ENCODE measurements at places on chromosomes 4 and X. TPM values are rescaled to one million over a fixed set of nuclear protein-coding genes. Genes with fewer than 3 reads are reported as not detected.
A peak's percentile ranks its signal among the peaks of the same experiment; 100 is the strongest.

DNA sequence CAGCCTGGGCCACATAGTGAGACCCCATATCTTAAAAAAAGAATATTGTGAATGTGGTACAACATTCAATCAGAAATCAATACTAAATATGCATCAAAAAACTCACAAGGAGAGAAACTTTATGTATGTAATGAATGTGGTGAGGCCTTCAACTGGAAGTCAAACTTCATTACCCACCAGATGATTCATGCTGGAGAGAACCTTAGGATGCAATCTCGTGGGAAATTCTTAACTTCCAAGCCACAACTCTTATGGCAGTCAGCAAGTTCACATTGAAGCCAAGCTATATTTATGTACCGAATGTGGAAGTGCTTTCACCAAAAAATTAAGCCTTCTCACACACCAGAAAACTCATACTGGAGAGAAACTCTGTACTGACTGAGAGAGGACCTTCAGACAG, 84.5 kb upstream of the UXT start:
- H3K27ac ChIP-seq: no peak overlapping the region
- H3K36me3 ChIP-seq: no peaks in the 10 kb centered on the region

- H3K36me3 ChIP-seq: no peaks in the 10 kb centered on the region
- no peaks in the 10 kb centered on the region for H3K27me3 ChIP-seq
- peaks cover 7% of the 10 kb centered on the region for H3K4me1 ChIP-seq
- H3K4me3 ChIP-seq: no peak overlapping the region
- H3K27ac ChIP-seq: no peak overlapping the region
Observed at GRCh38 chr4:87516683-87517082, 12.5 kb downstream of the SPARCL1 start.

DNA sequence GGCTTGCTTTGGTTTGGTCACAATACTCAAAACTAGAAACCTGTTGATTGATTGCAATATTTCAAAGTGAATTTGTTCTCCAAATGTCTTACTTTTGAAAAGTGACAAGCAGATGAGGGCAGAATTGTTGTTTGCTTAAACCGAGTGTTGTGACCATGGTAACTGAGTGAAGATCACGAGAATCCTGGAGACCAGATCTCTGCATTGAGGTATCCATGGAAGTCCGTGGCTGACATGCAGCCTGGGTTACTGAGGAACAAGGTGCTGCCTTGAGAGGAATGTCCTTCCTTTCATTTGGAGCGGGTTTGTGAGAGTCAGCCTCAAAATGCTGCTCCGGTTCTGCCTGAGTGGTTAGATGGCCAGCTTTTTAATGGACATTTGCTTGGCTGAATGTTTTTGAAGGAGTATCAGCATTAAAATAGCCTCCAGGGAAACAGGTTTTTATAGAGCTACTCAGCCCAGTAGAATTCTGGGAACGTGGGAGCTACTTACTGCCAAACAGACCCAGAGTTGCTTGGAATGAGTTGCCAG, 31.3 kb downstream of the NYX start:
- H3K36me3 ChIP-seq: no peaks in the 10 kb centered on the region
- H3K4me1 ChIP-seq: no peaks in the 10 kb centered on the region

DNA sequence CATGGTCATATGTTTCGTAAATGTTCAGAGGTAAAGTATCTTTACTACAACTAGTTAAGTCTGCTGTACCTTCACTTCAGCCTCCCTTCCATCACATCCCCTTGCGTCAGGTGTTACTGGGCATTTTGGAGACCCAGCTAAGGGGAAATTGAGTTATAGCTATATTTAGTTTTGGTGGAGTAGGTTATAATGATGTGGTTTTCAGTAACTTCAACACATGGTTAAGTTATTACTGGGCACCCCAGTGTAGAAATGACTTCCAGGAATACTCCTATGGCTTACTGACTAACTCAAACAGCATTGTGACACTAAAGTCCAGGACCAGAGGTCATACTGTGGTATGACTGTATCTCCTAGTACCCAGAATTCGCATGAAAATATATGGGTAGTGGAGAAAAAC, 23.4 kb upstream of the ACSL1 start:
- no peaks in the 10 kb centered on the region for H3K4me1 ChIP-seq
- no peak overlapping the region for H3K27ac ChIP-seq
- no peak for DNase-seq
- H3K36me3 ChIP-seq: no peaks in the 10 kb centered on the region
- peaks cover 3% of the 10 kb centered on the region for H3K27me3 ChIP-seq

- H3K36me3 ChIP-seq: no peaks in the 10 kb centered on the region
- no peaks in the 10 kb centered on the region for H3K27me3 ChIP-seq
- H3K4me1 ChIP-seq: no peaks in the 10 kb centered on the region
- no peak overlapping the region for H3K27ac ChIP-seq
- DNase-seq: no peak
Observed at GRCh38 chr4:104217526-104217925, 277.2 kb downstream of the CXXC4 start.

DNA sequence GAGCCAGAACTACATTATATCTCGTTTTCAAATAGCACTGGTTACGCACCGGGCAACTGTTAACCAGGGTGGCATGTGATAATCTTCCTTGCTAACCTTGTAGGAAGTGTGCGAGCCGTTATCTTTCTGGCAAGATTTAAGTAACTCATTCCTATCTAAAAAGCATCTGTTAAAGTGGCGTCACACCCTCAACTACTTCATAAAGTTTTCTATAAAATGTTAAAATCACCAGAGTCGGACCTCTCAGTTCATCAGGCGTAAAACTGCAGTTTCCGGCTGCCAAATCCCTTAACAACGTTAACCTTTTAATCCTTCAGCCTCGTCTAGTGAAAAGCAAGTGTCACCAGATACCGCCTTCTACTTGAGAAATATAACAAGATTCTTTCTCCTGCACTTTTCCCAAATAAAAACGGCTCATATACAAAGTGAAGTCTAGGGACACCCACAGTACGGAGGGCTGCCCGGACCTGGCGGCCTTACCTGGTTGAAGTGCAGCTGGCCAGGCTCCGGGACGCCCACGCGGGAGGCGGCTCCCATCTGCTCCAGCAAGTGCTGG, 1.2 kb downstream of the SLC39A8 start:
- peak overlapping the region; percentile 61 for H3K27ac ChIP-seq
- peak overlapping the region; percentile 47 for H3K4me3 ChIP-seq
- DNase-seq: peak; percentile 4
- H3K36me3 ChIP-seq: no peaks in the 10 kb centered on the region
- peaks cover 18% of the 10 kb centered on the region for H3K4me1 ChIP-seq

DNA sequence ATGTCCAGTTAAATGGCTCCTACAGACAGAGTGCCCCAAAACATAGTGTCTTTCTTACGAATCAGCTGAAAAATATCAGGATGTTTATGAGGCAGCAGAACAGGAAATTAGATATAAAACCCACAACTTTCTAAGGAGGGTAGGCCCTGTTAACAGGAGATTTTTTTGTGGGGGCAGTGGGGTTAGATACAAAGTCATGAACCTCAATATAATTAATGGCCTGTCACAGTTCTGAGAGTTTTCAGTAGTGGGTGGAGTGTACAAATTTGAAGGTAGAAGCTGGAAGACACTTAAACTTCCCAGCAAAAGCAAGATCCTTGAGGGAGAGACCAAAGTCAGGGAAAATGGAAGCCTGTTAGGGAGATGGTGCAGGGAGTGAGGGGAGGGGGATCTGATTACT, 17.4 kb downstream of the PAGE4 start:
- H3K4me1 ChIP-seq: no peaks in the 10 kb centered on the region
- no peaks in the 10 kb centered on the region for H3K36me3 ChIP-seq
- no peak overlapping the region for H3K4me3 ChIP-seq
- no peaks in the 10 kb centered on the region for H3K27me3 ChIP-seq

DNA sequence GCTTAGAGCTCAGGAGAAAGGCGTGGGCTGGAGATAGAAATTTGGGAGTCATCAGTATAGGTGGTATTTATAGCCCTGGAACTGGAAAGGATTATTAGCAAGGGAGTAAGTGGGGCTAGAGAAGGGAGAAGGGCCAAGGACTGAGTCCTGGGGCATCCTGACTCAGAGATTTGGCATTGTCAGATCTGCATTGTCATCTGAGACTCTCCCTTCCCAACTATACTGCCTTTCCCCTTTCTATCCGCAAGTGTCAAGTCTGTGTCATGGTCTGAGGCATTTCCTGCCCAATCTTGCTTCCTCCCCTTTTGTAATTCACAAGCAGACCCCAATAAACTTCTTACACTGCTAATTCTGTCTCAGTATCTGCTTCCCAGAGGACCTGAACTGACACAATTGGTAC, 24.4 kb upstream of the SLC25A43 start:
- no peaks in the 10 kb centered on the region for H3K36me3 ChIP-seq
- no peaks in the 10 kb centered on the region for H3K27me3 ChIP-seq
- no peaks in the 10 kb centered on the region for H3K4me1 ChIP-seq
- no peak overlapping the region for H3K4me3 ChIP-seq
- no peak for DNase-seq
- no peak overlapping the region for H3K27ac ChIP-seq

GRCh38 chr4:164591666-164592065, 162.3 kb upstream of the SMIM31 start:
- H3K27ac ChIP-seq: no peak overlapping the region
- DNase-seq: no peak
- H3K27me3 ChIP-seq: no peaks in the 10 kb centered on the region
- H3K4me3 ChIP-seq: no peak overlapping the region
- no peaks in the 10 kb centered on the region for H3K36me3 ChIP-seq

DNA sequence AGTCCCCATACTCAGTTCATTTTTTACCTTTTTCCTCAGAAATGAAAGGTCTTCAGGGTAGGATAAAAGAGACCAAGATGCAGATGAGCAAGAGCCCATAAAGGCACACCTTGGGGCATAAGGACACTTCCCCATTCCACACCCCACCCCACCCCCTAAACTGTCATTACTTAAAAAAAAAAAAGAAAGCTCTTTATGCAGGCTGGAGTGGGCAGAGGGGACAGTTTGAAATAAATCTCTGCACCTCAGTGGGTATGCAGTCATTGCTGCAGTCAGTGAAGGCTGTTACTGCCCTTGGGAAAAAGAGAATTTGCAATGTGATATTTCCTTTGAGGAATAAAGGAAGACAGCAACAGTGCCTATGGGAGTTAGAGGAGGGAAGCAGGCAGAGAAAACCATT, 137.5 kb downstream of the ANK2 start:
- H3K4me1 ChIP-seq: peaks cover 23% of the 10 kb centered on the region
- H3K27ac ChIP-seq: no peak overlapping the region
- no peak for DNase-seq
- no peaks in the 10 kb centered on the region for H3K36me3 ChIP-seq

GRCh38 chrX:13357925-13358324, 38.1 kb upstream of the ATXN3L start:
- H3K36me3 ChIP-seq: no peaks in the 10 kb centered on the region
- no peaks in the 10 kb centered on the region for H3K4me1 ChIP-seq
- no peak overlapping the region for H3K27ac ChIP-seq
- no peak for DNase-seq
- H3K27me3 ChIP-seq: no peaks in the 10 kb centered on the region

DNA sequence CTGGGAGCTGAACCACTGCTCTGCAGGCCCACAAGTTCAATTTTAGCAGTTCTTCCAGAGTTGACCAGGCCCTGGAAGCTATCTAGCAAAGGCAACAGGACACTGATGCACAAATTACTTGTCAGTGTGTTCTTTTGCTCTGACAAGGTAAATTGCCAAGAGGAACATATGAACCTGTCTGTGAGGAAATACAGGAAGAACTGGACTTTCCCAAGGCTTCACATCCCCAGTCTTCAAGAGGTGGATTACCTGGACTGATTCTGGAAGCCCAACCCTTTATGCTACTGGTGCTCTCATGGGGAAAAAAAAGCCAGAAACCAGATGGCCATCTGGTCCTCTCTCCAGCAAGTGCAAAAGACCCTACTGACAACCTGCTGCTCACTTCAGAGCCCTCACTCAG, 1.9 kb upstream of the TMEM185A start:
- H3K36me3 ChIP-seq: no peaks in the 10 kb centered on the region
- H3K27me3 ChIP-seq: no peaks in the 10 kb centered on the region
- no peaks in the 10 kb centered on the region for H3K4me1 ChIP-seq
- no peak overlapping the region for H3K27ac ChIP-seq
- H3K4me3 ChIP-seq: no peak overlapping the region

- no peaks in the 10 kb centered on the region for H3K27me3 ChIP-seq
- H3K4me3 ChIP-seq: no peak overlapping the region
- H3K4me1 ChIP-seq: no peaks in the 10 kb centered on the region
- H3K36me3 ChIP-seq: no peaks in the 10 kb centered on the region
- no peak overlapping the region for H3K27ac ChIP-seq
- no peak for DNase-seq
Observed at GRCh38 chr4:1367230-1367935, 20.4 kb downstream of the UVSSA start.

GRCh38 chr4:114040319-114041116, 61.1 kb upstream of the ARSJ start:
- no peak overlapping the region for H3K27ac ChIP-seq
- no peaks in the 10 kb centered on the region for H3K4me1 ChIP-seq

GRCh38 chr4:153468587-153468986, 2.4 kb downstream of the TMEM131L start:
- H3K36me3 ChIP-seq: no peaks in the 10 kb centered on the region
- no peak overlapping the region for H3K4me3 ChIP-seq
- peaks cover 6% of the 10 kb centered on the region for H3K4me1 ChIP-seq
- no peak for DNase-seq
- peaks cover 11% of the 10 kb centered on the region for H3K27me3 ChIP-seq
- H3K27ac ChIP-seq: no peak overlapping the region

- H3K27ac ChIP-seq: peak overlapping the region; percentile 83
- peaks cover 31% of the 10 kb centered on the region for H3K4me1 ChIP-seq
- no peaks in the 10 kb centered on the region for H3K36me3 ChIP-seq
- no peaks in the 10 kb centered on the region for H3K27me3 ChIP-seq
- H3K4me3 ChIP-seq: peak overlapping the region; percentile 73
- no peak for DNase-seq
Observed at GRCh38 chr4:119211867-119212233, 663 bp upstream of the USP53 start.

- H3K4me1 ChIP-seq: peaks cover 7% of the 10 kb centered on the region
- no peak overlapping the region for H3K4me3 ChIP-seq
- no peaks in the 10 kb centered on the region for H3K36me3 ChIP-seq
- H3K27me3 ChIP-seq: no peaks in the 10 kb centered on the region
- no peak for DNase-seq
Observed at GRCh38 chr4:182738283-182739047, 178.7 kb downstream of the DCTD start.

GRCh38 chrX:20743046-20743445, 476.3 kb upstream of the RPS6KA3 start:
- no peak overlapping the region for H3K27ac ChIP-seq
- DNase-seq: no peak
- H3K4me3 ChIP-seq: no peak overlapping the region
- H3K36me3 ChIP-seq: no peaks in the 10 kb centered on the region
- H3K27me3 ChIP-seq: no peaks in the 10 kb centered on the region
- H3K4me1 ChIP-seq: no peaks in the 10 kb centered on the region

- DNase-seq: no peak
- no peak overlapping the region for H3K27ac ChIP-seq
- H3K4me1 ChIP-seq: peaks cover 16% of the 10 kb centered on the region
- H3K27me3 ChIP-seq: no peaks in the 10 kb centered on the region
Observed at GRCh38 chr4:17097362-17097761, 198.9 kb upstream of the LDB2 start.

- DNase-seq: peak; percentile 52
- peaks cover 62% of the 10 kb centered on the region for H3K27me3 ChIP-seq
- H3K27ac ChIP-seq: no peak overlapping the region
- no peak overlapping the region for H3K4me3 ChIP-seq
- peaks cover 10% of the 10 kb centered on the region for H3K4me1 ChIP-seq
Observed at GRCh38 chrX:134547047-134547679, 87.2 kb downstream of the HPRT1 start.

The CT83 gene
- polyA plus RNA-seq: not detected

The PABPC4L gene
- polyA plus RNA-seq: 2.3 TPM

The CT47B1 gene
- polyA plus RNA-seq: not detected

The F8A1 gene
- 39.0 TPM for polyA plus RNA-seq

The LAS1L gene
- 45.5 TPM for polyA plus RNA-seq

The VEGFC gene
- 4.2 TPM for polyA plus RNA-seq
